OCI-M1 (cell line): ENCODE measurements at places on chromosomes 1 and 21.
A peak's percentile ranks its signal among the peaks of the same experiment; 100 is the strongest.

GRCh38 chr1:35838693-35839245 is 31.0 kb downstream of the AGO4 start:
- DNase-seq: no peak

GRCh38 chr1:221494670-221495069 is 247.2 kb downstream of the DUSP10 start:
- DNase-seq: no peak

GRCh38 chr1:241362350-241362749 is 5.3 kb upstream of the RGS7 start:
- no peak for DNase-seq

- DNase-seq: peak; percentile 4
Measured at GRCh38 chr1:108327534-108328466, 83.9 kb upstream of the NBPF4 start.

GRCh38 chr1:225958041-225958440 is 17.0 kb upstream of the LEFTY2 start:
- no peak for DNase-seq

GRCh38 chr1:77336729-77337128 is 54.9 kb downstream of the AK5 start:
- DNase-seq: no peak
